ENCODE measurements at places on chromosomes 6 and 20.

GRCh38 chr6:148593130-148593812 is 153.6 kb upstream of the UST start:
- no peak for DNase-seq

GRCh38 chr6:4788953-4789584 is 12.9 kb downstream of the CDYL start:
- DNase-seq: no peak

DNA sequence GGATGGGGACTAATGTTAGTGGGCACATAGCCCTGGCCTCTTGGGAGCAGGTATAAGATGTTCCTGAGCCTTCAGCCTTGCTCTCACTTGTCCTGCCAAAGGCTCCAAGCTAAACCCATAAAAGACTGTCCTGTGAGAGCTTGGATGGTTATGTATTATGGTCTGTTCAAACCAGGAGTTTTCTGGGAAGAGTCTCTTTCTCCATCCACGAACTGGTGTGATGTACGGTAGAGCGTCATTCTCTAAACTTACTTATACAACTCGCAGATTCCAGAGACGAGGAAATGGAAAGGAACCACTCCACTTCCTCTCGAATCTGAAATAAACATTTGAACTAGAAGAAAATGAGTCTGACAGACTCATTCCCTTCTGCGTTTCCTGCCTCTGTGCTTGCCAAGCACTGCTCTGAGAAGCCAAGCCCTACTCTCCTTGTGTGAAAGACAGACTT is 5.3 kb downstream of the SOBP start:
- no peak for DNase-seq

- no peak for DNase-seq
Measured at GRCh38 chr6:25442898-25443297, 163.7 kb downstream of the CARMIL1 start.

DNA sequence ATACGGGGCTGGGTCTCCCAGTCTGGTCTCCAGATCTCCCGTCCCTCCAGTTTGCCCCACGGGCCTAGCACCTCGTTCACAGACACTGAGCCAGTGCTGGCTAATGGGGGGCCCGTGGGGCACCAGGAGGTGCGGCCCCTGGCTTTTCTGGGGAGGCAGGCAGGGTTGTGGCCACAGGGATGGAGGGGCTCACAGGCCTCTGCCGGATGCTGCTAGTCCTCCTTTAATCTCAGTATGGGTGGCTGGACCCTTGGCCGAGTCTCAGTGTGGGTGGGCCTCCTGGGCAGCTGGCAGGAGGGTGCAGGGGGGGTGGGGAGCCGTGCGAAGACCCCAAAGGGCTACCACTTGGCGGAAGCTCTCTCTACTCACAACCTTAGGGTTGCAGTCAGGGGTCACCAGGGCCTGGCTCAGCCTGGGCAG is 1.6 kb upstream of the SOX18 start:
- DNase-seq: no peak

DNA sequence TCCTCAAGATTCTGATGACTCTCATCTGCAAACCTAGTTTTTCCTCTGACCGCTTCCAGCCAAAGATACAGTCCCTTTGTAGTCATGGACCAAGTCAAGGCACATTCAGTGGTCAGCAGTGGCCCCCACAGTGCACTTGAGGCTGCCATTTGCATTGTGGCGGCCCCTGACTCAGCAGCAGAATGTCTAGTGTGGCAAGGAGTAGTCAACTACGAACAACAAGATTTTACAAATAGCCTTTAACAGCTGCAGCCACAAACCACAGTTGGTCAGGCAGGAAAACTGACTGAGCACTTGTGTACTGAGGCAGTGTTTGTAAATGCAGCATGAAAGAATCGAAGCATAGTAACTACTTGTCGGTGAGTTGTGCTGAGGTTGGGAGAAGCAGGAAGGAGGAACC is 49.6 kb downstream of the SLC2A12 start:
- DNase-seq: no peak

DNA sequence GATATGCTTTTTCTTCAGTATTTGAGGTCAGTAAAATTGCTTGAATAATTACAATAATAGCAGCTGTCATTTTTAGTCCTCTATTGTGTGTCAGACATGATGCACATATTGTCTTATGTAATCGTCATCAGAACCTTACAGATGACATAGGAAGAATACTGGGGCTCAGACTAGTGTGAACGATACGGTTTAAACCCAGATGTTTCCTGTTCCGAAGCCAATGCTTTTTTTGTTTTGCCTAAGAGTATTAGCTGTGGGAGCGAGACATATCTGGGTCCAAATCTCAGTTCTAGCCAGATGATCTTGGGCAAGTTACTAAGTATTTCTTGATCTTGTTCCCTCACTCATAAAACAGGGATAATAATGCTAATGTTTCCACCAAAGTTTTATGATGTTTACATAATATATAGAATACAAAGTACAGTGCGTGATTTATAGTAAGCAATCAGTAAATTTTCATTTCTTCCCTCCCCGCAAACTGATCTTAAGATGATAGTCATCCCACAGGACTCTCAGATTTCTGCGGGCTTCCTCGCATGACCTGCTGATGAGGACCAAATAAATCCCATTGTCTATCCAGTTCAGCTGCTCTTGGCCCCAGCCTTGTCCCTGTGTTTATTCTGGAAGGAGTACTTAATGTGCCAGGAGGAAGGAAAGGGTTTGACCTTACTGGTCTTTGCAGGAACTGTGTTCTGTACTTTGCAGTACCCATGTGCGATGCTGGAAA is 98.2 kb downstream of the CAP2 start:
- no peak for DNase-seq

- no peak for DNase-seq
Measured at GRCh38 chr6:32581315-32582095, 8.1 kb downstream of the HLA-DRB1 start.

DNA sequence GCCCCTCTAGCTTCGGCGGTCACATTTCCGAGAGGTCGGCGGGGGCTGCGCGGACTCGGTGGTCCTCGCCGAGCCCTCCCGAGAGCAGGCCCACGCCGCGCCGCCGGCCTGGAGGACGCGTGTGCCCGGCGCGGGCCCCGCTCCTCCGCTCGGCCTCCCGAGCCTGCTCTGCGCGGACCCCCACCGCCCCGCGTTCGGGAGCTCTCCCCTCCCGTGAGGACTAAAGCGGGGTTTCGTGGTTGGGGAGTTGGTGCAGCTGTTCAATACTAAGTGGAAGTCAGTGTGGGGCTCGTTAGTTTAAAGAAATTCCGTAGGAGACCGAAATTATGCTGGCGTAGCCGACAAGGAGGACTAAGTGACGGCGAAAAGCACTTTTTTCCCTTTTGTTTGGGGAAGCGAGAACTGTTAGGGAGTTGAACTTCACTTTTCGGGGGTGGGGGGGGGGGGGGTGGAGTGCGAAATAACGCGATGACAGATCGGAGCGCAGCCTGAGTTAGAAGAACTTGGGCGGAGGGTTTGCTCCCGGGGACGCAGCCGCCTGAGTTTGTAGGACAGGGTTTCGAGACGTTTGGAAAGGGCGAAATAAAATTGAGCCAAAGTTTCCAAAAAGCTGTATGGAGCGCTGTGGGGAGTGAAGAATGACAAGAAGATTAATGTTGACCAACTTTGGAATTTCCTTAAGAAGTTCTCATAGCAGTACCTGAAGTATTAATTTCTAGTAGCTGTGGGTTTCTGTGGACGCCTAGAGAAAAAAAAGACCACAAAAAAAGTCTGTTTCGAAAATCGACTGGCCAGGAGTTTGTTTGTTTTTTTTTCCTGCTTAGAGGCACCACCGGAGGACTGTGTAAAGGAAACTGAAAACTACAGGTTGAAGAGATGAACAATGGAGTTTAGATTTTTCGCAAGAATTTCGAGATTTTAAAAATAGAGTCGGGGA is 1.4 kb downstream of the QKI start:
- DNase-seq: no peak

- no peak for DNase-seq
Measured at GRCh38 chr6:51552435-51552834, 535.0 kb downstream of the PKHD1 start.
